ENCODE measurements at places on chromosomes 6 and 20.

DNA sequence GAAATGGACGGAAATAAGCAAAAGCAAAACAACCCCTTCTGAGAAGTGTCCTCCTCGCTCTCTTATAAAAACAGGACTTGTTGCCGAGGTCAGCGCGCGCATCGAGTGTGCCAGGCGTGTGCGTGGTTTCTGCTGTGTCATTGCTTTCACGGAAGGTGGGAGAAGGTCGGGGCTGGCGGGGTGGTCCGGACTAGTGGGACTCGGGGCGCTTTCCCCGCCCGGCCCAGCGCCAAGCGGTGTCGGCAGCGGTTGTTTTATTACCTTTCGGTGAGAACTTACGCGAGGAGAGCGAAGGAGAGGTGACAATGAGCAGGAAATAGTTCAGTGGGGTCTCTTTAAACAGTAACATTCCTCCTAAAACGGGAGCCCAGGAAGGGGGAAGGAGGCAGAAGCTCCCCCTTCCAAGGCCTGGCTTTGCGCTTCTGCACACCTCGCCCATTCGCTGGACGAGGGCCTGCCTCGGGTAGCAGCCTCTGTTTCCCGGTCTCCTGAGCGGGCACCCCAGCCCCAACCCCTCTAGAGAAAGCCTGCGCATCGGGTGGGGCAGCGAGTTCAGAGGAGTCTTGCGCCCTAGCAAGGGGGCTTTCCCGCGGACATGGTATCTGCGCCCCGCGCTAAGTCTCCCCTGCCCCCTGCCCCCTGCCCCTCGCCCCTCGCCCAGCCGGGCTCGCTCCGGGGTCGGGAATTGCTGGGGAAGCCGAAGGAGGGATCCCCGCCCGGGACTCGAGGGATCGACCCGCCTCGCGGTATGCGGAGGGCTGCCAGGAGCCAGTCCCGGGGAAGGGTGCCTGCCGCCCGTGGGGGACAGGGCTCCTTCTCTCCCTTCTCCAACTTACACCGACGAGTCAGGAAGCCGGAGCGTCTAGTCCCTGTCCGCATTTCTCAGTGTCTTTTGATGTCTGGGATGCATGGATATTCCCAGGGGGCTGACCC lies 1.2 kb upstream of the TBXT start:
- no peak for DNase-seq

DNA sequence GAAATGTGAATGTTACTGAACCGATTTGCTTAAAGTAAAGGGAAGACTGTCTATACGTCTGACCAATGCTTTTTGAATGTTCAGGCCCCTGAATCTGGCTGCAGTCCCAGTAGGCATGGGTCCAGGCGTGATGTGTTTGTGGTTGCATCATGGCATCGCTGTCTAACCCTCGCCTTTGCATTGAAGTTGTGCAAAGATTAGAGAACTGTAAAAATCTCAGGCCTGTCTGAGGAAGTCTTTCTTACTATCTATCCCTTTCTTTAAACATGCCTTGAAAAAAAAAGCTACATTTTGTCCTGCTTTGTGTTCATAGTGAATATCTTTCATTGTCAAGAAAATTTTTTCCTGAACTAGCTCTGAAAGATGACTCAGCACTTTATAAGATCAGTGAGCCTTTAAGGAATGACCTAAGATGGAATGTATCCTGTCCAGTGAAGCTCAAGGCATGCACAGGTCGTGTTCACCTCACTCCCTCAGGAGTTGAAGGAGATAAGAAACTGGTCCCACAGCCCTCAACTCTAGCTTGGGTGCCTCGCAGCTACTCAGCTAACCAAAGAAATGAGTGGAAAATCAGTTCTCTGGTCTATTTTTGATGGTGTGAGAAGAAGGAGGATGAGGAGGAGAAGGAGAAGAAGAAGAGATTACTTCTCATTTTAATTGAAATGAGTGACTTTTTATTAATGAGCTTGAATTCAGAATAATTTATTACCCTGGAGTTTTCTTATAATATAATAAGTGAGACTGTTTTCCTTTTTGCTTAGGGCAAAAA lies 48.6 kb downstream of the TPD52L1 start:
- DNase-seq: no peak

GRCh38 chr20:58691773-58692578 lies 624 bp upstream of the NPEPL1 start:
- no peak for DNase-seq

DNA sequence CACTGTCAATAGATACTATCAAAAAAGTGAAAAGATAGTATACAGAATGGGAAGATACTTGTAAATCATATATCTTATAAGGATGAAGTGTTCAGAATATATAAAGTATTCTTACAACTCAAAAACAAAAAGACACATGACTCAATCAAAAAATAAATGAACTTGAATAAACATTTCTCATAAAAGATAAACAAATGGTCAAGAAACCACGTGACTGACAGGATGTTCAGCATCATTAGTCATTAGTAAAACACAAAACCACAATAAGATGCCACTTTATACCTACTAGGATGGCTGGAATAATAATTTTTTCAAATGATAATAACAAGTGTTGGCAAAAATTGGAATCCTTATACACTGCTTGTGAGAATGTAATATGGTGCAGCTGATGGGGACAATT lies 729.1 kb upstream of the HS3ST5 start:
- no peak for DNase-seq

DNA sequence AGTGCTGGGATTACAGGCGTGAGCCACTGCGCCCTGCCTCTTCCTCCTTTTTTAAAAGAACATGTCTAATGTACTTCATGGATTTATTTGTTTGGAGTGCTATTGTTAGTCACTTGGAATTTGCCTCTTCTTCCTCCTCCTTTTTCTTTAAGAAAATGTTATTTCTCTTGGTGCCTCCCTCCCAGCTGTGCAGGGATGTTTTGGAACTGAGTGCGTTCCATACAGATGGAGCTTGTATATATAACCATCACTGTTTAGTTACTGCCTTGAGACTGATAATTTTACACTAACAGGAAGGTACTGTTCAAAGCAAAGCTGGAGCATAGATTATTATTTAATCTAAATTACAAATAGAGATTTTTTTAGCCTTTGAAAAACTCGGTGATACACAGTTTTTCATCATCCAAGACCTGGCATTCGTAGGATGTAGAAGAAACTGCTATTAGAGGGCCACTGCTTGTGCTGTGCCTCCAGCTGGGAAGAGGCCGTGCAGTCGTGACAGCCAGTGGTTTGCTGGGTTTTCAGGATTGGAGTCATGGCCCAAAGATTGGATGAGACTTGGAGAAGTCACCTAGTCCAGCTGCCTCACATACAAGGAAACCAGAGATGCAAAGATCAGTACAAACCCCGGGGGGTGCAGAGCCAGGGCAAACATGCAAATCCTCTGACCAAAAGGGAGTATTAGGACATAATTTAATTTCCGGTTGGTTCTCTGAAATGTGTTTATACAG lies 123.1 kb downstream of the PLEKHG1 start:
- DNase-seq: no peak

GRCh38 chr6:20319520-20320357 lies 81.9 kb upstream of the E2F3 start:
- peak; percentile 44 for DNase-seq

- DNase-seq: no peak
Measured at GRCh38 chr6:114151064-114151690, 180.2 kb upstream of the HDAC2 start.
